ENCODE measurements at places on chromosomes 7 and 10.

DNA sequence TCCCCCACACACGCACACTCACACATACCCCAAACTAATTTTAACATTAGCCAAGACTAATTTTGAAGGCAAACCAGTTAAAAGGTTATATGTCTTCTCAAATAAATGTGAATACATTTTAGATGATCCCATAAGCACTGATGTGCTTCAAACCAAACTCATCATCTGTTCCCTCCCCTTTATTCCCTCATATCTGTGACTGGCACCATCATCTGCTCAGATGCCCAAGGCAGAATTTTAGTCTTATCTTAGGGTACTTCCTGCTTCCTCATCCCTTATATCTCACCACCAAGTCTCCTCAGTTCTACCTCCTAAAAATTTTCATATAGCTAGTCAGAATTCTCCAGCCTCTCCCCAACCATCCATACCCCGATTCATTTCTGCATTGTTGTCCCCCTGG, 80.4 kb downstream of the UPF2 start:
- DNase-seq: no peak

DNA sequence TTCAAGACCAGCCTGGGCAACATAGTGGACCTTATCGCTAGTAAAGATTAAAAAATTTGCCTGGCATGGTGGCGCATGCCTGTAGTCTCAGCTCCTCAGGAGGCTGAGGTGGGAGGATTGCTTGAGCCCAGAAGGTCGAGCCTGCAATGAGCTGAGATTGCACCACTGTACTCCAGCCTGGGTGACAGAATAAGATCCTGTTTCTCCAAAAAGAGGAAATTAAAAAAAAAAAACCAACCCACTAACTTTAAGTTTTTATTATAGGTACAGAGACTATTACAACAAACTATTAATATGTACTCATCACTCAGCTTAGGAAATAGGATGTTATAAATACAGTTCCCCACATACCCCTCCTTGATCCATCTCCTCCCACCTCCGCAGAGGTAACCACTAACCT, 30.2 kb downstream of the DHTKD1 start:
- DNase-seq: no peak

- DNase-seq: no peak
Measured at GRCh38 chr7:9028012-9028411, 594.6 kb downstream of the NXPH1 start.

- no peak for DNase-seq
Measured at GRCh38 chr7:135665042-135665441, 2.7 kb downstream of the STMP1 start.
